ENCODE measurements at places on chromosomes 5 and 9. TPM values are rescaled to one million over a fixed set of nuclear protein-coding genes. Genes with fewer than 3 reads are reported as not detected.

PCDHGC3 gene
- total RNA-seq: 40.1 TPM

- DNase-seq: no peak
Observed at GRCh38 chr5:122937914-122938313, 92.5 kb downstream of the SNX24 start.

ENTR1 gene
- total RNA-seq: 61.2 TPM

DNA sequence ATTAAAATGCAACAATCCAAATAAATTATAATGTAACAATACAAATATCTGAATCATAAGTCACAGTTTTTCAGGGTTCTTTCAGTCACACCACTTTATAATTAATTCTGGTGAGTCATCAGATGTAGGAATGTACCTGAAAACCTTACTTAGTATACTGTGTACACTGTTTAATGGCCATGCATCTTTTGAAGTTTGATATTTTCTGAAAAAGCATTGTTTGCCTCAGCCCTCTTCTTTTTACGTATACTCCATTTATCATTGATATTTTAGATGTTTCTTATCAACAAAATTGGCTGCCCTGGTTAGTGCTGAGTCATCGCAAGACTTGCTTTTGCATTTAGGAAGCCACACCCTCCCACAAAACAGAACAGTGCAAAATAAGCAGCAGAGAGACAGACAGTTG, 218.6 kb downstream of the PJA2 start:
- no peak for DNase-seq

- DNase-seq: no peak
Observed at GRCh38 chr5:38273626-38274025, 15.3 kb downstream of the EGFLAM start.

CARTPT gene
- total RNA-seq: not detected

- no peak for DNase-seq
Observed at GRCh38 chr5:176408590-176408989, 7.7 kb downstream of the CLTB start.

GRCh38 chr5:136819526-136820302, 454.4 kb upstream of the TRPC7 start:
- DNase-seq: no peak

DNA sequence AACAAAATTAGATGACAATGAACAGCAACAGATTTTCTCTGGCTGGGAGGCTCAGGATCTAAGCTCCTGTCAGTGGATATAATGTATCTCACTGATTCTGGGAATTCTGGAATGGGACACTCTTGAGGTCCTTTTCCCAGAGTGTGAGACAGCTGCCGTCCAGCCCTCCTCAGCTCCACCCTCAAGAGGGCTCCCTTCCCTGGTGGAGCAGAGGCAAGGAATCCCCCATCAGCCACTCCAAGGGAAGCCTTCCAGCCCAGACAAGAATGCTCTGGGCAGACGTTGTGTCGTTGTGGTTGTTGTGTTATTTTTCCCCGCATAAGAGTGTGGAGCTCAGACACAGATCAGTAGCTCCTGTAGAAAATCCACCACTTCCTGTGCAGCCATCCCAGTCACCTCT, 47.7 kb upstream of the ATP10B start:
- DNase-seq: no peak

- DNase-seq: no peak
Observed at GRCh38 chr5:76742583-76742982, 26.7 kb downstream of the F2R start.

DNA sequence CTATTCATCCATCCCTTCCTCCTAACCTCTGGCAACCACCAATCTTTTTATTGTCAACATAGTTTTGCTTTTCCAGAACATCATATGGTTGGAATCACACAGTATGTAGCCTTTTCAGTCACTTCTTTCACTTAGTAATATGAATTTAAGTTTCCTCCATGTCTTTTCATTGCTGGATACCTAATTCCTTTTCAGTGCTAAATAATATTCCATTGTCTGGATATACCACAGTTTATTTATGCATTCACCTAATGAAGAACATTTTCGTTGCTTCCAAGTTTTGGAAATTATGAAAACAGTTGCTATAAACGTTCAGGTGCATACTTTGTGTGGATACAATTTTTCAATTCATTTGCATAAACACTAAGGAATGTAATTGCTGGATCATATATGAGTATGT, 70.7 kb upstream of the FNIP1 start:
- DNase-seq: no peak

DNA sequence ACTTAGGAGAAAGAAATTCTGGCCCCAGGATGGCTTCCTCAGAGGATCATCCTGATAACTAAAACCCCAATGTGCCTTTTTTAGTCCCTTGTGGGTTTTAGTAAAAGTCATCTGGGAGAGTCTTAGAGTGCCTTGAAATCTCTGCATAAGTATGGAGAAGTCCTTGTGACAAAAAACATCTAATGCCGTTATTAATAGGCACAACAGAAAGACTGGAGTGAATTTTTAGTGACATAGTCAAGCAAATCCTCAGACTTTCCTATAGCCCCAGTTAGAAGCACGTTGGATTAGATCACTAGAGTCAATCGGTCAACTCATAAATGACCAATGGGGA, 108.2 kb upstream of the MPDZ start:
- no peak for DNase-seq

DNA sequence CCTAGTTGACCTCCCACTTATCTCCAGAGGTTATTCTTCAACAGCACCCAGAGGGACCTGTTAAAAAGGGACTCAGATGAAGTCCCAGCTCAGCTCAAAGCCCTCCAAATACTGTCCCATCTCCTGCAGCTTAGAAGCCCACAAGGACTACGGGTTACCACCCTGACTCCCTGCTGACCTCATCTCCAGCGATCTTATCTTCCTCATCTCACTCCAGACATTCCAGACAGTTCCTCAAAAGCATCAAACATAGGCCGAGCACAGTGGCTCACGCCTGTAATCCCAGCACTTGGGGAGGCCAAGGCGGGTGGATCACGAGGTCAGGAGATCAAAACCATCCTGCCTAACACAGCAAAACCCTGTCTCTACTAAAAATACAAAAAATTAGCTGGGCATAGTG, 263.8 kb upstream of the TLE4 start:
- no peak for DNase-seq
